ENCODE measurements at places on chromosomes 5 and 9.
A peak's percentile ranks its signal among the peaks of the same experiment; 100 is the strongest.

GRCh38 chr9:38286766-38287165, 105.7 kb upstream of the ALDH1B1 start:
- DNase-seq: no peak

- DNase-seq: no peak
Observed at GRCh38 chr9:71795097-71795813, 26.9 kb upstream of the CEMIP2 start.

DNA sequence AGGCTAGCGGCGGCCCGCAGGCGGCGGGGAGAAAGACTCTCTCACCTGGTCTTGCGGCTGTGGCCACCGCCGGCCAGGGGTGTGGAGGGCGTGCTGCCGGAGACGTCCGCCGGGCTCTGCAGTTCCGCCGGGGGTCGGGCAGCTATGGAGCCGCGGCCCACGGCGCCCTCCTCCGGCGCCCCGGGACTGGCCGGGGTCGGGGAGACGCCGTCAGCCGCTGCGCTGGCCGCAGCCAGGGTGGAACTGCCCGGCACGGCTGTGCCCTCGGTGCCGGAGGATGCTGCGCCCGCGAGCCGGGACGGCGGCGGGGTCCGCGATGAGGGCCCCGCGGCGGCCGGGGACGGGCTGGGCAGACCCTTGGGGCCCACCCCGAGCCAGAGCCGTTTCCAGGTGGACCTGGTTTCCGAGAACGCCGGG, 253 bp downstream of the SLC12A2 start:
- no peak for DNase-seq

- no peak for DNase-seq
Observed at GRCh38 chr5:168047669-168048111, 243.8 kb upstream of the WWC1 start.

GRCh38 chr5:36698031-36698430, 91.6 kb downstream of the SLC1A3 start:
- no peak for DNase-seq

DNA sequence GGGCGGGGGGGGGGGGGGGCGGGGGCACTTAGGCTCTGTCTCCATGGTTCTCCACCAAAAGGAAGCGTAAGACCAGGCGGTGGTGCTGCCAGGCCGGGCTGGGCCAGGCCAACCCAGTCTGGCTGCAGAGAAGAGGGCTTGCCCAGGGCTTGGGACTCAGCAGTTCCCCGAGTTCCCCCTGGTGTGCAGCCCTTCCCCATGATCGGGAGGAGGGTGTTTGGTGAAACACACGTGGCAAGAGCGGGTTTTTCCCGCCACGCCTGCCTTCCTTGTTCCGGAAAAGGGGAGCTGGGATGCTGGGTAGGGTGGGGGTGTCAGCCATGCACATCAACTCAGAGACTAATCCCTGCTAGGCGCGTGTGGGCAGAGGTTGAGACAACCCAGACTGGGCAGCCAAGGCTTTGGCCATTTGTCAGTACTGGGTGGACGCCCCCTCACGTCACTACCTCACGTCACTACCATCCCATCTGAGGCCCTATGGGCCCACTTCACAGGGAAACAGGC, 32.9 kb downstream of the PRRX2 start:
- DNase-seq: no peak

- DNase-seq: no peak
Observed at GRCh38 chr5:5343568-5343967, 78.9 kb upstream of the ICE1 start.

- no peak for DNase-seq
Observed at GRCh38 chr9:90024409-90024808, 419.6 kb downstream of the GADD45G start.

DNA sequence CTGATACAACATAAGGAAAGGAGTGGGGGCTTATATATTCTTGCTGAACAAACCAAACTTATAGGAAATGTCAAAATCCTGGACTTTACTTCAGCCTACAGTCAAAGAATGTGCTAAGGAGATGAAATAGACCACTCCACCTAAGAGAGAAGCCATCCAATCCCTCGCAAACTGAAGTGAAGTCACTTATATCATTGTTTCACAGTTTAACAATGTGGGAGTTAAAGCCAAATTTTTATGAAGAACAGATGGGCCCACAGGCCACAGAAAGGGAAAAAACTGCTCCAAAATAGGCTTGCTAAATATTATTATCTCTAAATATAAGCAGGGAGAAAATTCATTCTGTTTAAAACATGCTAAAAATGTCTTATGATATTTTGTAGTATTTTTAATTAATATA, 233.3 kb downstream of the GAS1 start:
- no peak for DNase-seq

- DNase-seq: no peak
Observed at GRCh38 chr9:112380825-112381221, 915 bp downstream of the HSDL2 start.

GRCh38 chr9:4465910-4466309, 24.4 kb upstream of the SLC1A1 start:
- DNase-seq: no peak

GRCh38 chr9:92971776-92972175, 24.5 kb downstream of the FGD3 start:
- no peak for DNase-seq

DNA sequence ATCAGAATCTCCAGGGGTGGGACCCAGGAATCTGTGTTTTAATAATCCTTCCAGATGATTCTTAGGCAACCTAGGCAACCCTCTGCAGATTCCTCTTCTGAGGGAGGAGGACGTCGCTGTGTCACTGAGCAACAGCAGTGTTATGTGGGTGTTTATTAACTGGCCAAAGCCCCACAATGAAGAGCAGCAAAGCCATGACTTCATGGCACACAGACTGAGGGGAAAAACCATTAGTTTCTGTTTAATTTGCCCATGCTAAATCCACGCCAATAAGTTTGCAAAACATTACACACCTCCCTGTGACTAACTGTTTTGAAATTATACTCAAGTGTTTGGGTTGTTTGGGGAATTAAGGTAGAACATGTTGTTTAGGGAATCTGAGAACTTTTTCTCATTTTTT, 83.7 kb upstream of the TMED7 start:
- no peak for DNase-seq

GRCh38 chr9:100605405-100605804, 27.5 kb downstream of the CAVIN4 start:
- DNase-seq: no peak

- no peak for DNase-seq
Observed at GRCh38 chr9:132672413-132672690, 2.1 kb downstream of the GTF3C4 start.

DNA sequence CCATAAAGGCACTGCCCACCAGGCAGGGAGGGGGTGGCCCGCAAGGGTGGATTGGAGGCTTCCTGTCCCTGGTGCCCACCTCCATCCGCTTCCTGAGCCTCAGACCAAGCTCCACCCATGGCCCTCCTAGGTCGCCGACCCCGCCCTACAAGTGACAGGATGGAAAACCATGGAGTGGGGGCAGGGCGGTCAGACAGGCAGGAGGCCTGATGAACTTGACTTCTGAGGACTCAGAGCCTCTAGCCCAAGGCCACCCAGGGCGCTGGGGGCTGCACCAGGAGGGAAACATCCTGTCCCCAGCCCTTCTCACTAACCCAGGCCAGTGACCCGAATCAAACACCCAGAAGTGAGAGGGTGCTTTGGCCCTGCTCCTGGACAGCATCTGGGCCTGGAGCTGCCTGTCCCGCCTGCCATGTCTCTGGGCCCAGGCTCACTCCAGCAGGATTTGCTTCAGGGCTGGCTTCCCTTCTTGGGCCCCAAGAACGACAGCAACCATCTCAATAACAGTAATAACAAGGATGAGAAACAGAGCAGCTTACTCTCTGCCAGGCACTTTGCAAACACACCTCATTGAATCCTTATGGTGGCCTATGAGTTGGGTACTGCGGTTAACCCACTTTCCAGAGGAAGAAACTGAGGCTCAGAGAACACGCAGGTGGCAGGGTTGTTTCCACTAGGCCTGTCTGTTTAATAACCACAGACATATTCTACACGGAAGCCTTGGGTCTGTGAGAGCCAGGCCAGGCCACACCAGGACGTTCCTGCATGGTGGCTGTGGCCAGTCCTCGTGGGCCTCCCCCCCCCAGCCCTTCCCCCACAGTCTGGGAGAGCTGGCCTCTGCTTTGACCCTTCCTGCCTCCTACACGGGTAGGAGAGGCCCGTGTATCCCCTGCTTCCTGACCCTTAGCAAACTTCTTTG, 4.4 kb upstream of the ST6GALNAC6 start:
- DNase-seq: no peak

DNA sequence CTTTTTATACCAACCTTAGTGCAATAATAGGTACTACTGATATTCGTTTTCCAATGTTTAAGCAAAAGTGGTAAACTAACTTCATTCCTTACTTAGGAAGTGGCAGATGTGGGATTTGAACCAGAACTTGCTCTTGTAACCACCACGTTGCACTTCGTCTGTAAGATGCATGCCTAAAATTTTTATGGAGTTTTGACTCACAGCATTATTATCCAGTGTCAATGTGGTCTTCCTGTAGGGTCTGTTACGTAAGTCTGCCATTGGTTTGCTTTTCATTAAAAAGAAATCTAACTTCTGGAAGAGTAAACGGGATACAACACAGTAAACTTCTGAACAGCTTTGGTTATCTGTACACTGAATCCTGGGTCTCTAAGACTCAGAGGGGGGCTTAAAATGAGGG, 521.0 kb upstream of the WWC1 start:
- peak; percentile 11 for DNase-seq

GRCh38 chr9:77841739-77842386, 189.7 kb downstream of the GNAQ start:
- DNase-seq: no peak

GRCh38 chr9:1267581-1267980, 217.4 kb downstream of the DMRT2 start:
- DNase-seq: no peak

GRCh38 chr5:132293066-132293991, 865 bp upstream of the SLC22A4 start:
- DNase-seq: peak; percentile 63

GRCh38 chr5:1876660-1877064, 6.1 kb downstream of the IRX4 start:
- DNase-seq: no peak

DNA sequence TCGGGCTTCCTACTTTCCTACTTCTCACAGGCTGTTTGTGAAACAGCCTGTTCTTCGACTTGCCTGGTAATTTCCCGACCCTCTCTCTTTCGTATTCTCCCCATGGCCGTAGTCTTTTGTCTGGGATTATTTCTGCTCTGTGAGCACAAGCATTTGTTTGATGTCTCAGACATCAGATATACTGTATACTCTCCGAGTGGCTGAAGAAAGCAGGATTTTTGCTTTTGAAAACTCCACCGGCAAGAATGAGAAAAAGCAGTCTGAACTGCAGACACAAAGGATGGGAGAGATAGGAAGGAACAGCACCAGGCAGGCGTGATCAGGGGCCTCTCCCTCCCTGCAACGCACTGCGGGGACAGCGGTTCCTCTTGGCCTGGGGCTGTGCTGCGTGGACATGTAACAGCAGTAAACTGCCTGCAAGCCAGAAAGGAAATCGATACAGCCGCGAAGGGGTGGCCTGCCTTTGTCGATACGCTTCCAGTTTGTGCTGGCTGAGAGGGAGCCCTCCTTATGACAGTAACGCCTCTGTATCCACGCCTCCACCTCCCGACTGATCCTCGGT, 313.9 kb upstream of the TLE4 start:
- DNase-seq: no peak

DNA sequence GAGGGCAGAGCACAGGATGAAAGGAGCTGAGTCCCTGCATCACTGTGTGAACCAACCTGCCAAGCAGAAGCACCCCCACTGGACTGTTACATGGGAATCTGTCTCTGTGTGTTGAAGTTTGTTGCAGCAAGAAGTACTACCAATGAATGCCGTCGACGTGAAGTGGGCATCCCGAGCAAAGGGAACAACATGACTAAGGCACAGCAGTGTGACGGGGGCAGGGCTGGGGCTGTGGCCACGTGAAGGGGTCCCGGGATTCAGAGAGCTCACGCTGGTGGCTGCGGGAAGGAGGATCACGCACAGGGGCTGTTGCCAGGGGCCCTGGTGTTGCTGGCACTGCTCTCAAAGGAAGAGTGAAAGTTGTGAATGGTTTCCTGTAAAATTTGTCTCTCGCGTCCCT, 27.5 kb upstream of the GABBR2 start:
- no peak for DNase-seq

DNA sequence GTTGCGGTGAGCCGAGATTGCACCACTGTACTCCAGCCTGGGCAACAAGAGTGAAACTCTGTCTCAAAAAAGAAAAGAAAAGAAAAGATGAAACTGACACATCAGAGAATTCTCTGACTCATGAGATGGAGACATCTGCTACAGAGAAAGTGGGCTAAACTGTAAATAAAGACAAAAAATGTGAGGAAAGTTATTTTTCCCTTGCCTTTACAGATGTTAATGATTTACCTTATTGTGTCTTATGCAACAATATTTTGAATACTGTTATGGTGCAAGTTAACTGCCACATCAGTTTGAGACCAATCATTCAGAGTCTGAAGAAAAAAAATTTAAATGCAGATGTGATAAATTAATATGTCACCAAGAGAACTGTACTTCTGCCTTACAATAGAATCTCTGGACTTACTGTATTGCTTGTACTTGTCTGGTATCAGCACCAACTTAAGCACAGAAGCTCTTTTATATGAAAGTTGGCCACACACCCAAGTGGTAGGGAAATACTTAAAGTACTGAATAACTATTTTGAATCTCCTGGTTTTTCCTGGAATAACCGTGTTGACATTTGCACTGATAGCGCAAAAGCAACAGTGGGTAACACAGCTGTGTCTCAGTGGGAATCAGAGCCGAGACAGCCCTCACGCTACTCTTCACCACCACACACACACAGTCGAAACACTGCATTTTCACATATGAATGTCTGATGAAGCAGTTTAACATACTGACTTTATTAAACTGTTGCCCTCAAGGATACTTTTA, 169.9 kb downstream of the FANCC start:
- DNase-seq: no peak

DNA sequence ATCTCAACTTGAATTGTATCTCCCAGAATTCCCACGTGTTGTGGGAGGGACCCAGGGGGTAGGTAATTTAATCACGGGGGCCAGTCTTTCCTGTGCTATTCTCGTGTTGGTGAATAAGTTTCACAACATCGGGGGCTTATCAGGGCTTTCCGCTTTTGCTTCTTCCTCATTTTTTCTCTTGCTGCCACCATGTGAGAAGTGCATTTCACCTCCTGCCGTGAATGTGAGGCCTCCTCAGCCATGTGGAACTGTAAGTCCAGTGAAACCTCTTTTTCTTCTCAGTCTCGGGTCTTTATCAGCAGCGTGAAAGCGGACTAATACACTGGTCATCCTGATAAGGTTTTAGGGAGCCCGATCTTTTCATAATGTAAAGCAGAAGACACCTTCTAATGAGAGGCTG, 687.0 kb upstream of the FTMT start:
- no peak for DNase-seq

DNA sequence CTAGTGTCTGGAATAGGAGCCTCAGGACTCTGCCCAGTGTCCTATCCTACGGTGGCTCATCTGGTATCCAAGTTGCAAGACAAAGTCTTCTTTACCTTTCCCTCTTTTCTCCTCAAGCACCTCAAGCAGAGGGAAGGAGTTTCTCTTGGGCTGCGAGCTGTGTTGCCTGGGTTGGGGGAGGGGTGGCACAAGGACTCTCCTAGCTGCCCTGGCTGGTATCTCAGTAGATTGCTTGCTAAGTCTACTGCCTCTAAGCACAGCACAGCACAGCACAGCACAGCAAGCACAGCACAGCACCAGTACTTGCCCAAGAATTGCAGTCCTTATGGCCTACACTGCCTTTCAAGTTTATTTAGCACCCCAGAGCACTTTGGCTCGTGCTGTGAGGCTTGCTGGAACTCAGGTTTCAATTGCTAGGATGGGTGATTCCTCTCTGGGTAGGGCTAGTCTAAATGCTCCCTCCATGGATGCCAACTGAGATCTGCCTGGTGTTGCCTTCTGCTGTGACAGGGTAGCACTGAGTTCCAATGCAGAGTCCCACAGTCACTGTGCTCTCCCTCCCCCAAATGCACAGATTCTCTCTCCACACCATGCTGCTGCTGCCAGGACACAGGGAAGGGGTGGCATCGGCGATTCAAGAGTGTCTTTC, 213.1 kb upstream of the POU5F2 start:
- DNase-seq: no peak

All from amniotic stem cell (primary cell).